HEK293T (cell line): ENCODE measurements at places on chromosomes 13 and 19.

DNA sequence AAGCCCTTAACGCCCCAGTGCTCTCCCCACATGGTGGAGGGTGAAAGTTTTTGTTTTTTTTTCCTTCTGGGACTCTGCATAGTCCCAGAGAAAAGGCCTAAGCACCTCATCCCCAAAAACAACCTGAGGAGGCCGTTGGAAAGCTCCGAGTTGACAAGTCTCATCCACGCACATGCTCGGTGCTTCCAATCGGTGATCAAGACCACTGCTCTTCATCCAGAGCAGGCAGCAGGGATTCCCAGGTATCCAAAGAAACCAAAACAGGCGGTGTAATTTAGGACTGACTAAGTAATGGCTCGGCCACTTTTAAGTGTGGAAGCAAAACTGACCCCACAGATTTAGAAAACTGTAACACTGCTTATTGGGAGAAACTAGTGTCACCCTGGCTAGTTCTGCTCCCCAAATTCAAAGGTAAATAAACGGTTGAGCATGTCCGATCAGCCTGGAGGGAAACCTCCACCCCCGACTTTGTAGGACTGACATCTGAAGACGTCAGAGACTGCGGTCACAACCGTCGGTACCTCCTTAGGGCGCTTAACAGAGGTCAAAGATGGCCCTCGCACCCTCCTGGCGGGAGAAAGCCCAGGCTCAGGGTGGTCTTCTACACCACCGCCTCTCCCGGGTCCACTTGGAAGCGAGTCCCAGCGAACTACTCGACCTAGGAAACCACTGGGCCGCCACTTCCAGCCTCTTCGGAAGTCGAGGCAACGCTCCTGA, 997 bp upstream of the ZNF446 start:
- no peak for DNase-seq

DNA sequence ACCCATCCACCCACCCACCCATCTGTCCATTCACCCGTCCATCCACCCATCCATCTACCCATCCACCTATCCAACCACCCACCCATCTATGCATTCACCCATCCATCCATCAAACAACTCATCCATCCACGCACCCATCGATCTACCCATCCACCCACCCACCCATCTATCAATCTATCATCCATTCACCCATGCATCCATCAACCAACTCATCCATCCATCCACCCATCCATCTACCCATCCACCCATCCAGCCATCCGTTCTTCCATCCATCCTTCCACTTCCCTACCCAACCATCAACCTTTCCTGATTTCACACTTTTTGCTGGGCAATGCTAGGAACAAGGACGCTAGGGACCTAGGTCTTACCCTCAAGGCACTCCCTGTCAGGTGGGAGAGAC, 2.1 kb downstream of the TMEM238 start:
- DNase-seq, result no peak

DNA sequence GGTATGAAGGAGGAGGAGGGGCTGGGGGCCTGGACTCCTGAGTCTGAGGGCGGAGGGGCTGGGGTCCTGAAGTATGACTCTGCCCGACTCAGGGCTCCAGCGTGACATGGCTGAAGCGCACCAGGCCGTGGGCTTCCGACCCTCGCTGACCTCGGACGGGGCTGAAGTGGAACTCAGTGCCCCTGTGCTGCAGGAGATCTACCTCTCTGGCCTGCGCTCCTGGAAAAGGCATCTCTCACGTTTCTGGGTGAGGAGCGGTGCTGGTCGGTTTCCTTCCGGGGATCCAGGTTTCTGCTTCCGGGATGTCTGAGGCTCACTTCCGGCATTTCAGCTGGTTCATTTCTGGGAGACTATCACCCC, 1.2 kb downstream of the CPT1C start:
- DNase-seq, result no peak

DNA sequence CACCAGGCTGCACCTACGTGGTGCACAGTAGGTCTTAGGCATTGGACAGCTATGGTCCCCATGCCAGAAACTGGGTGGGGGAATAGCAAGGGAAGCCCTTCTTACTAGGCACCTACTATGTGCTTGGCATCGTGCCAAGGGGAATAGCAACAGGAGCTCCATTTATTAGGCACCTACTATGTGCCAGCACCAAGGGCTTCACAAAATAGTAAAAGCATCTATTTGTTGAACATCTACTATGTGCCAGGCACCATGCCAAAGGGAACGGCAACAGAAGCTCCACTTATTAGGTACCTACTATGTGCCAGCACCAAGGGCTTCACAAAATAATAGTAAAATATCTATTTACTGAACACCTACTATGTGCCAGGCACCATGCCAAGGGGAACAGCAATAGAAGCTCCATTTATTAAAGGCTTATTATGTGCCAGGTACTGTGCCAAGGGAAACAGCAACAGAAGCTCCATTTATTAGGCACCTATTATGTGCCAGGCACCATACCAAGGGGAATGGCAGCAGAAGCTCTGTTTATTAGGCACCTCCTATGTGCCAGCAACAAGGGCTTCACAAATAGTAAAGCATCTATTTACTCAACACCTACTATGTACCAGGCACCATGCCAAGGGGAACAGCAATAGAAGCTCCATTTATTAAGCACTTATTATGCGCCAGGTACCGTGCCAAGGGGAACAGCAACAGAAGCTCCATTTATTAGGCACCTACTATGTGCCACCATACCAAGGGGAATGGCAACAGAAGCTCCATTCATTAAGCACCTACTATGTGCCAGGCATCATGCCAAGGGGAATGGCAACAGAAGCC, 108.5 kb downstream of the PTPRS start:
- DNase-seq, result no peak

DNA sequence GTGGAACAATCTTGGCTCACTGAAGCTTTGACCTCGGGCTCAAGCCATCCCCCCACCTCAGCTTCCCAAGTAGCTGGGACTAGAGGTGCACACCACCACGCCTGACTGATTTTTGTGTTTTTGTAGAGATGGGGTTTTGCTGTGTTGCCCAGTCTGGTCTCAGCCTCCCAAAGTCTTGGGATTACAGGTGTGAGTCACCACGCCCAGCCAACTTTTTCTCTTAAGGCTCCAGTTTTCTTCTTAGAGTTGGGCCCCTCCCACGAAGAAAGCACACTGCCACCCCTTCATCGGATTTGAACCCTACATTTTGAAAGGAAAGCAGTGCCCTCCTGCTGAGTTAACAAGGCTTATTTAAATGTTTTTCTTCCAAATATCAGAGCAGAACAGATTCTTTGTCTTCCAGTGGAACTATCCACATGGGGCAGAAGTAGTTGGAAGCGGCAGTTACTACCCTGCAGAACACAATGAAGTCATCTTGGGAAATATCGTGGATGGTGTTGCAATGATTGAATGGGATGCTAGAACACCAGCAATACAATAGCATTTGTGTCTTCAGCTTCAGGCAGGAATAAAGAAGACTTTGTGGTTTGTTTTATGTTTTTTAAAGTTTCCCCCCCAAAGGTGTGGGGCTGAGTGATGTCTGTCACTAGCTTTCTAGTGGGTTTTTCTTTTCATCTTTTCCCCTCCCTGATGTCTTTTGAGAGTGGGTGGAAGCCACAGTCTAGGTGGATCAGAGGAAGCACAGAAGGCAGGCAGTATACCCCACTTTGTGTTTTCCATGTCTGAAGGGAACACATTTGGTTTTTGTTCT, 8.9 kb downstream of the ACTN4 start:
- DNase-seq, result no peak
